ENCODE measurements at places on chromosomes 11 and 22.
A peak's percentile ranks its signal among the peaks of the same experiment; 100 is the strongest.

GRCh38 chr11:11989774-11990744 lies 18.4 kb downstream of the DKK3 start:
- DNase-seq, result no peak
- H3K27me3 ChIP-seq, result no peaks in the 10 kb centered on the region
- H3K4me1 ChIP-seq, result no peaks in the 10 kb centered on the region
- H3K27ac ChIP-seq, result no peak overlapping the region

DNA sequence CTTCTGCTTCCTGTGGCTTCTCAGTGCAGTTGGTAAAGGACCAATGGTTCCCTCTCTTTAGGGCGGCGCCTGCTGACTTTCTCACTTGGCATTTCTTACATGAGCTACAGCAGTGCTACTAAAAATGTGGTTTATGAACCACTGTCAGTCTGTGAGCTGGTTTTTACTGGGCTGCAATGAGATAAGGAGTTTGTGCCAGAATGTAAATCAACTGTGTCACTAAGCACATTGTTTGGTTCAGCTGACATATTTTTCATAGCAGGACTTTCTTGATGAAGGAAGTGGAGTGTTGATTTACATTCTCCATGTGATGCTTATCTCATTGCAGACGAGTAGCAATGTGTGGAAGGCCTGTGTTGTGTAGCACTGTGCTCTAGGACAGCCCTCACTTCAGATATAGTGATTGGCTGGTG lies 463.3 kb downstream of the SOX6 start:
- no peaks in the 10 kb centered on the region for H3K36me3 ChIP-seq
- no peak overlapping the region for H3K4me3 ChIP-seq
- H3K27ac ChIP-seq, result no peak overlapping the region

DNA sequence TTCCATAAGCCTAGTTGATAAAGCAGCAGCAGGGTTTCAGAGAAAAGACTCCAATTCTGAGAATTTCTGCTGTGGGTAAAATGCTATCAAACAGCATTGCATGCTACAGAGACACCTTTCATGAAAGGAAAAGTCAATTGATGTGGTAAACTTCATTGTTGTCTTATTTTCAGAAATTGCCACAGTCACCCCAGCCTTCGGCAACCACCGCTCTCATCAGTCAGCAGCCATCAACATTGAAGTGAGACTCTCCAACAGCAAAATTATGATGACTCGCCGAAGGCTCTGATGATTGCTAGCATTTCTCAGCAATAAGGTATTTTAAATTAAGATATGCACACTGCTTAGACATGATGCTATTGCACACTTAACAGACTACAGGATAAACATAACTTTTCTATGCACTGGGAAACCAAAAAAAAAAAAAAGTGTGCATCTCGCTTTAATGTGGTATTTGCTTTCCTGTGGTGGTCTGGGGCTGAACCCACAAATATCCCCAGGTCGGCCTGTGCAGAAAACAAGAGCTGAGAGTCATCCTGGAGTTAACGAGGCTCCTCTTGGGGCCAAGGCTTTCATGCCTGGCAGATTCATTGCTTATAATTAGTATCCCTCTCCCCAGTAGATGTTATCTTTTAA lies 192.1 kb downstream of the CTTN start:
- DNase-seq, result no peak
- no peaks in the 10 kb centered on the region for H3K36me3 ChIP-seq
- peaks cover 5% of the 10 kb centered on the region for H3K4me1 ChIP-seq
- no peaks in the 10 kb centered on the region for H3K27me3 ChIP-seq

GRCh38 chr11:44564670-44565210 lies 723 bp upstream of the CD82 start:
- H3K27me3 ChIP-seq, result no peaks in the 10 kb centered on the region
- H3K27ac ChIP-seq, result peak overlapping the region; percentile 28
- H3K4me3 ChIP-seq, result no peak overlapping the region
- DNase-seq, result no peak
